Activated naive CD4-positive, alpha-beta T cell treated with anti-CD3 and anti-CD28 coated beads, Interleukin-2, amount 50 U/mL, for 72 hours (primary cell): ENCODE measurements at places on chromosomes 13 and 19.

DNA sequence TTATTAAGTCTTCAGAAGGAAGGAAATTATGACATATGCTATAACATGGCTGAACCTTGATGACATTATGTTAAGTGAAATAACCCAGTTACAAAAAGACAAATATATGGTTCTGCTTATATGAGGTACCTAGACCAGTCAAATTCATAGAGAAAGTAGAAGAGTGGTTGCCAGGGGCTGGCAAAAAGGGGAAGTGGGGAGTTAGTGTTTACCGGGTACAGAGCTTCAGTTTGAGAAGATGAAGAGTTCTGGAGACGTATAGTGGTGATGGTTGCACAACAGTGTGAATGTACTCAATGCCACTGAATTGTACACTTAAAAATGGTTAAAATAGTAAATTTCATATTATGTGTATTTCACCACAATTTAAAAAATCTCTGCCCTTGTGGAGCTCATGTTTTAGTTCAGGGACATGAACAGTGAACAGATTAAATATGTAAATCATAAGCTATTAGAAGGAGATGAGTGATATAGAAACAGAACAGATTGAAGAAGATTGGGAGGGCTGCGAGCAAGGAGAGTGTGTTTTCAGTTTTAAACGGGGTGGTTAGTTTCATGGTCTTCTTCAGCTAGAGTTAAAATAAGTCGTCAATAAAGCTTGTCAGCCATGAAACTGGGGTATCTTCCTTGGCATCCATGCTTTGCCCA lies 355.2 kb downstream of the KCNRG start:
- DNase-seq = no peak

DNA sequence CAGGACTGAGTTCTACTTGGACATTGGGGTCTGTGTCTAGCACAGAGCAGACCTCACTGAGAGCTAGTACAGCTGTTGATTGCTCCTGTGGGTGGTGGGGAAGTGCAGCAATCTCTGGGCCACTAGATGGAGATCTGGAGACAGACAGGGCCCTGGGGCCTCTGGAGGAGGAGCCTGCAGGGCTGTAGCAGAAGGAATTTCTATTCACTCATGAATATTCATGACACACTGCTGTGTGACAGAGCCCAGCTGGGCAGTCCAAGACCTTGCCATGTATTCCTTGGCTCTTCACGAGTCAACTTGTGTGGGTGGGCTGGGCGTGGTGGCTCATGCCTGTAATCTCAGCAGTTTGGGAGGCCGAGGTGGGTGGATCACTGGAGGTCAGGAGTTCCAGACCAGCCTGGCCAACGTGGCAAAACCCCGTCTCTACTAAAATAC lies 37.5 kb downstream of the SUGP2 start:
- DNase-seq = no peak

DNA sequence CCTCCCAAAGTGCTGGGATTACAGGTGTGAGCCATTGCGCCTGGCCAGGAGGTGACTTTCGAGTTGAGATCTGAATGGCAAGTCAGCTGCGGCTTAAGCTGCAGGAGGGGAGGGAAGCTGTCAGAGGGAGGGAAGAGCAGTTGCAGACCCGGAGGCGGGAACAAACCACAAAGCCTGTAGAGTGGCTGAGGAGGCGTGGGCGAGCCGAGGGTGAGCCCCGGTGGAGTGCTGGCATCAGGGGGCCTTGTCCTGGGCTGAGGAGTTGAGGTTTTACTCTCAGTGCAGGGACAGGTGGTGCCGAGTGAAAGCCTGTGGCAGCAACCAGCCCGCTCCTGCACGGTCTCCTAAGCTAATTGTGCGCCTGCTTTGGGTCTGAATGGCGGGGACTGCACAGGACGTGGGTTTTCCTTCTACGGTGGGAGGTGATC lies 24.2 kb downstream of the PPP1R37 start:
- peak; percentile 79 for DNase-seq

GRCh38 chr19:29914933-29915332 lies 27.1 kb upstream of the URI1 start:
- DNase-seq = no peak

DNA sequence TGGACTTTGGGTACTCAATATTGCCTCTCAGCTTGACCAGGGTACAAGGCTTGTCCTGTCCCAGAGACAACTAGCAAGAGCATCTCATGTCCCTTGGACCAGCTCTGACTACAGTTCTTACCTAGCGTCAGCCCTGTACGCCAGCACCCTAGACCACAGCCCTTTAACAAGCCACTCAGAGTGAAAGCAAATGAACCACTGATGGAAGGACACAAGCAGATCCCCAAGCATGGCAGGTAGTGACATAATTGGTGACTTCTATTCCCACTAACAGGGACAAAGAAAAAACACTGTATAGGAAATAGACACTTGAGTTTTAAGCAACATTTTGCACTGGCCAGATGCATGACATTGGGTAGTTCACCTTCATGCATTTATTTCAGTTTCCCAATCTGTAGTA lies 8.8 kb upstream of the LRCH1 start:
- no peak for DNase-seq

- DNase-seq = no peak
Measured at GRCh38 chr13:46684287-46685001, 112.5 kb downstream of the ESD start.

GRCh38 chr13:31663880-31664585 lies 75.3 kb upstream of the RXFP2 start:
- no peak for DNase-seq

- no peak for DNase-seq
Measured at GRCh38 chr13:74443631-74444030, 309.4 kb upstream of the KLF12 start.

DNA sequence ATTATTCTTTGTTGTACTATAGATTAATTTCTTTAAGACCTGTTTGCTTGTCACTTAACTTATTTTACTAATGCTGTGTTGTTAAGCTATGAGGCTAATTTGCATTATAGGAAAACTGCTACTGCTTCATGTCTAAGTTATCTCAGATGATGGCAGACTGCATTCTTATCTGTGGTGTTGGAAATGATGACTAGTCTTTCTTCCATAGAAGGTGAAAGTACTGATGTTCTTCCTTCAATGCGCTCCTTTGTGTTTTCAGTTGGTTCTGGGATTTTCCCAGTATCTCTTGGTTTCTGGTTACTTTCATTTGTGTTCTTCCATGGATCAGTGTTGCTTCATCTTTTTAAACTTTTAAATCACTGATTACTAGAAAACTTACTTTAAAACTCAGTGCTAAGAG lies 46.9 kb downstream of the TPP2 start:
- DNase-seq = no peak

DNA sequence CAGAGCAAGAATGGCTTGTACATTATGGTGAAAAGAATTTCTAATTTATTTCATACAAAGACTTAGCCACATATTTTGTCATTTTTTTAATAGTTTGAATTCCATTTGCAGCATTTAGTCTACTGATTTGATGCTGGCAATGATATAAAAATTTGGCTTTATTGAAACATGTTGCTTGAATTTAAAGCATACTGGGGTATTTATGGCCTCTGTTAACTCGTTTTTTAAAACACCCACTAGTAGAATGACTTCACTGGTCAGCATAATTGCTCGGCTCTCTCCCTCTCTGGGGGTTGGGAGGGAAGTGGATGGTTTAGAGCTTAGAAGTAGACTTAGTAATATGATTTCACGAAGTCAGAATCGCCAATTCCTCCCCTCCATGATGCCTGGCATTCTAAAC lies 354.9 kb upstream of the HTR2A start:
- no peak for DNase-seq

GRCh38 chr19:14528419-14529253 lies 758 bp upstream of the TECR start:
- DNase-seq = no peak

- DNase-seq = no peak
Measured at GRCh38 chr19:33797802-33798671, 1.4 kb downstream of the KCTD15 start.

DNA sequence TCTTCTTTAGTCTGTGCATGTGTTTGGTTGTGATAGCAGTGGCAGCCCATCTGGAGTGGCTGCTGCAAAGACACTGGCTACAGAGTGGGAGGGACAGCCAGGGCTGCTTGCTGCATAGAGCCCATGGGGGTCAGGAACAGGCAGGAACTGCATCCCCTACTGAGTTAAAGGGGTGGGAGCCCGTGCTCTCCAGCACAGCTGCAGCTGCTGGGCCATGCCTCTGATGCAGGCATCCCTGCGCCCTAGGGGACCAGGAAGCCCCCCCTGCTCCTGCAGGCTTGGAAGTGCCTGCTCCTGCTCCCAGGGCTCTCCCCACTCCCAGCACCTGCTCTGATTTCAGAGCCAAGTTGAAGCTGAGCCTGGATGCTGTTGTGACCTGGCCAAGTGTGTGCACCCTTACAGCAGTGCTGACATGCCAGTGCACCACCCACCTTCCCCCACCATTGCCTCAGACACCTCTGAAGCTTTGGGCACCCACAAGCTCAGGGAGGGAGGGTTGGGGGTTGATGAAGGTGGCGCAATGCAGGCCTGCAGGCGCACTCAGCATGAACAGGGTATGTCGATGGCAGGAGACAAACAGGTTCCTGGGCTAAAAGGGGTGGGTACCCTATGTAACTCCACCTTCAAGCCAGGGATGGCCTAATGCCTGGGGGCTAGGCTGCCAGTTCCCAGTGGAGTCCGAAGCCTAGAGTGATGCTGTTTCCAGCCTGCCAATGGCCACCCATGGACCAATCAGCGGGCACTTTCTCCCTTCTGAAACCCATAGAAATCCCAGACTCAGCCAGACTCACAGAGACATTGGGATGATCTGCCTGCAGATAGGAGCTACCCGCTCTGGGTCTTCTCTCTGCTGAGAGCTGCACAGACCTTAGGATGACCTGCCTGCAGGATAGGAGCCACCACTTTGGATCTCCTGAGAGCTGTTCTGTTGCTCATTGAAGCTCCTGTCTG lies 919.9 kb upstream of the MIR17HG start:
- no peak for DNase-seq

GRCh38 chr13:53601113-53601512 lies 572.5 kb downstream of the OLFM4 start:
- no peak for DNase-seq

DNA sequence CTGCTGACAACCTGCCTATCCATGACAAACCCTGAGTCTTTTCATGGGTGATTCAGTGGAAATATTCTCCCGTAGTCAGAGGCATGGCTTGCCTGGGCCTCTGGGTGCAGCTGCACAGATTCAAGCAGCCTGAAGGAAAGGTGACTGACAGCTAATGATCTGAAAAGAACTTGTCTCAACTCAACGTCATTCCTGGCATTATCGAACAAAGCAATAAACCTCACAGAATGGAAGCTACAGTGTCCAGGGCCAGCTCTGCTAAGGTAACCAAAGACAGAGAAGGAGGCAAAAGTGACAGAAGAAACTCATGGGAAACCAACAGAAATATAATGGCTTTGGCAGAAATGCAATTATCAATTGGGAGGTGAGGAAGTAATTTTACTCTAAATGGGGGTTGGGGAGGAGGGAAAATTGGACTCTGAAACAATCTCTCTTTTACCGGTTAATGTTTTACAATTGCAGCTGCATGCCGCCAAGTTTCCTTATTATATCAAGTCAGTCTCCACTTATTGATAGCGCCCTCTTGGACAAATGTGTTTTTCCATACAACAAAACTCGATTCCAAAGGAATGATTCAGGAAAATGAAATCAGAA lies 12.9 kb downstream of the STARD13 start:
- no peak for DNase-seq

- no peak for DNase-seq
Measured at GRCh38 chr19:49807904-49808675, 5.0 kb downstream of the FUZ start.

DNA sequence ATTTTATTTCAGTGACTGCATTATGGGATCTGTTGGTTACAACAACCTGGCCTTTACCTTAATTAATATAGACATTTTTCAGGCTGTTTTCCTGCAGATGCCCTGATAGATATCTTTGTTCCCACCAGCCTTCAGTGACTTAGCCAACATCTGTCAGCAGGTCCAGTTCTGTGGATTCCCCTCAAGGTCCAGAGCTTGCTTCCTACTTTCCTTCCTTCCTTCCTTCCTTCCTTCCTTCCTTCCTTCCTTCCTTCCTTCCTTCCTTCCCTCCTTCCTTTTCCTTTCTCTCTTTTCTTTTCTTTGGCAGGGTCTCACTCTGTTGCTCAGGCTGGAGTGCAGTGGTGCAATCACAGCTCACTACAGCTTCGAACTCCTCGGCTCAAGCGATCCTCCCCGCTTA lies 14.4 kb upstream of the CYP2B6 start:
- no peak for DNase-seq

- DNase-seq = no peak
Measured at GRCh38 chr19:29259867-29260281, 46.9 kb upstream of the UQCRFS1 start.

DNA sequence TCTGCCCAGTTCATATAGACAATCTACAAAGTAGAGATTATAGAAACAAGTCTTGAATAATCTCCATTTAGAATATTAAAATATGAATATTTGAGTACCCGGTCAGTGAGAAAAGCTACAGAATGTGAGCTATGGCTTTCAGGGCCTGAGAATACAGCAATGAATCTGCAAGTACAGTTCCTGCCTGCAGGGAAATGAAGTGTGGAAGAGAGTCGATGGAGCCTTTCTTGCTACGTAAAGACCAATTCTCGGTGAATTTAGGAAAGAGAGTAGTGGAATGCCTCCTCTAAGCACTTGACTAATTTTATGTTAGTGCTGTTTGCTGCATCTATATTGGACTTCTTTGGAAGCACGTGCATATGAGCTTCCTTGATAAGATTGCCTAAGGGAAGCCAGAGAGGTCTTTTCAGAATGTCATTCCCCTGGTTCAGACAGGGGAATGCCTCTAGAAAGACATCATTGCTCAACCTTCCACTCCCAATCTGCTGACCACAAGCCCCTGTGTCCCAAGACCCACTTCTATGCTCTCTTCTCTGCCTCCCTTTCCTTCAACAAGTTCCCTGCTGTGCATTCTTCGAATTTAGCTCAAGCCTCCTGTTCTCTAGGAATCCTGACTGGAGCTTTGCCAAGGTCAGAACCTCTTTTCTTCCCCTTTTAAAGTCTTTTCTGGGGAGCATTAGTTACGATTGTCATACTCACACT lies 41.9 kb downstream of the GPC6 start:
- DNase-seq = no peak

DNA sequence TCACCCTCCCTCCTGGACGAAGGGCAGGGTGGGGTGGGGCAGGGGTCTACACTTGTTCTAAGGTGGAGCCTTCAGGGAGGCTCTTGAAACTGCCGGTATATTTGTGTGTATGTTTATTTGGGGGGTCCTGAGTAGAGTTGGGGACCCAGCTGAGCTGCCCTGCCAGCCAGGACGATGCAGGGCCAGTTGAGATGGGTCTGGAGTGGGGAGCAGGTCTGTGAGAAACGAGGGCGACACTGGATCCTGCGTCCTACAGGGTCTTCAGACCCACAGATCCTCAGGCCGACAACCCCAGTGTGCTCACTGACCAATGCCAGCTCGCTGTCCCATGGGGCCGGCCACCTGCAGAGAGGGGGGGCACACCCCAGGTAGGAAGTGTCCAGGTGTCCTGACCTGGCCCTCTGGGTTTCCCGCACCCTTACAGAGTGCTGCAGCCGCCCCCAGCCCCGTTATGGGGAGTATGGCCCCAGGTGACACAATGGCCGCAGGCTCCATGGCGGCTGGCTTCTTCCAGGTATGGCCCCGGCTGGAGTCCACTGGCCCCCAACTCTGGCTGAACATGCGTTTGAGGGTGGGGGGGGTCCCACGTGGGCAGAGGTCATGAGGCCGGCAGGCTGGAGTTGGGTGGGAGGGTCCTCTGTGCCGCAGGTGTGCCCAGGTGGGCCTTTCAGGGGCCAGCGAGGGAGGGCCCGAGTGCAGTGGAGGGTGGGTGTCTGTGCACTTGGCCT lies 7.4 kb downstream of the ISYNA1 start:
- DNase-seq = no peak
